ENCODE measurements at places on chromosomes 7 and 10.

DNA sequence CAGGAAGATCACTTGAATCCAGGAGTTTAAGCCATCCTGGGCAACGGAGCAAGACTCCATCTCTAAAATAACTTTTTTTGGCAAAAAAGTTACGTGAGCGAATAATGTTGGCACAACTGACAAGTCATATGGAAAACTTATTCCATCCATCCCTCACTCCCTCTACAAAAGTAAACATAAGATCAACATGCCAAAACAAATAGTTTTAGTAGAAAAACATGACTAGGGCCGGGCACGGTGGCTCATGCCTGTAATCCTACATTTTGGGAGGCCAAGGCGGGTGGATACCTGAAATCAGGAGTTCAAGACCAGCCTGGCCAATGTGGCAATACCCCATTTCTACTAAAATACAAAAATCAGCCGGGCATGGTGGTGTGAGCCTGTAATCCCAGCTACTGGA lies 25.6 kb downstream of the SLC25A16 start:
- no peak for DNase-seq

DNA sequence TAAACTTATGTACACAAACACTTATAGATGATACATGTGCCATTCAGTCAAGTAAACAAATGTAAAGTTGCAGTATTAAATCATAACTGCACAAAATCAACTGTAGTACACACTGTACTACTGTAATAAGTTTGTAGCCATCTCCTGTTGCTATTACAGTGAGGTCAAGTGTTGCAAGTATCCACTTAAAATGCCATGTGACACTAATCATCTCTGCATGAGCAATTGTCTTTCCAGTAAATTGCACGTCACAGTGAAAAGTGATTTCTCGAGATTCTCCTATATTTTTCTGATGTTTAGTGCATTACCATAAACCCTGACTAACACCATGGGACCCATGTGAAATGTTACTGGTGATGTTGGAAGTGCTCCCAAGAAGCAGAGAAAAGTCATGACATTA lies 293.3 kb upstream of the SP4 start:
- DNase-seq, result no peak

DNA sequence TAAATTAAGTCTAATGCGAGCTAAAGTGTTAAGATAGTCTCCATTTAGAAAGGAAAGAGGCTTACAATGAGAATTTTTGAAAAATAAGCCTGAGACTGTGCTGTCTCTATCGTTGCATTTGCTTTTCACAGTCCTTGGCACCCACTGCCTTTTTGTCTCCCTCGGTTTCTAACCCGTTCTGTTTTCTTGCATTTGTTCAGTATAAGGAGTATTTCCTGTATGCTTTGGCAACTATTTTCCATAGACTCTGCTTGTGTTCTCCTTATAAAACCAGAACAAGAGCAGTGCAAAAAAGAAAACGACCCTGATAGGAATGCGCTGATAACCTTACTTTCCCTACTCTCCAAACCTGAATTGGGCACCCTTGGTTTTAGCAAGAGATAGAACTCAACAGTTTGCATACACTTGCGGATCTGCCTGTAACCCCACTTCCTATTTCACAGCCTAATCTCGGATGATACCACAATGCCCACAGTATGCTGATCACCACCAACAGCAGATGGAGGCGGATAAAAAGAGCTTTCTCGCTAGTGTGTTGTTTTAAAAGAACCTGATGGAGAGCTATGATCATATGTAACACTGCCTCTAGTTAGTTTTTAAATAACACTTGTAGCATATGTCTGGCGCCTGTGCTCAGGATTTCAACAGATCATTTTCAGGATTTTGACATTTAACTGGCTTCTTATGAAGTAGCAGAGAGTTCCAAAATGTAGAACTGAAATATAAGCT lies 1.6 kb upstream of the ARHGAP12 start:
- DNase-seq, result no peak

- DNase-seq, result no peak
Measured at GRCh38 chr7:16811551-16811950, 6.8 kb upstream of the AGR2 start.

- DNase-seq, result no peak
Measured at GRCh38 chr10:18450298-18450697, 201.1 kb downstream of the NSUN6 start.

DNA sequence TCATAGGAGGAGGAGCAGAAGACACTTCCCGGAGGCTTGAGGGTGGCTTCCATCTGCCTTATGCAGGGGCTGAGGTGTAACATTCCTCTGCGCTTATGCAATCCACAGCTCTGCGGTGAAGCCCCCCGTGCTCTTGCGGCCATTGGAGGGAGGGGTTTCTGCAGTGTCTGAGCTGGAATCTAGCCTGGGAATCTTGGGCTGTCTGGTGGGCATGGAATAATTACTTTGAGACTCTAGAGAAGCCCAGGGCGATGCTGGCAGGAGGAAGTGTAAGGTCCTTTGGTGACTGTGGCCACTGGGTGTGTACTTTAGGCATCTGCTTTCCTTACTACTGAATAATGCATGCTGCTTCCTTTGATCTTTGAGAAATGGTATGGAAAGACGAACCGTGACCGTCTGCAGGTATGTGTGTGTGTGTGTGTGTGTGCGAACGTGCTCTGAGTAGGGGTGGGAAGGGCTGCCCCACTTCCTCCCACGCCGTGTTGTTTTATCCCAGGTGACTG lies 181.0 kb downstream of the PRPF18 start:
- DNase-seq, result no peak

DNA sequence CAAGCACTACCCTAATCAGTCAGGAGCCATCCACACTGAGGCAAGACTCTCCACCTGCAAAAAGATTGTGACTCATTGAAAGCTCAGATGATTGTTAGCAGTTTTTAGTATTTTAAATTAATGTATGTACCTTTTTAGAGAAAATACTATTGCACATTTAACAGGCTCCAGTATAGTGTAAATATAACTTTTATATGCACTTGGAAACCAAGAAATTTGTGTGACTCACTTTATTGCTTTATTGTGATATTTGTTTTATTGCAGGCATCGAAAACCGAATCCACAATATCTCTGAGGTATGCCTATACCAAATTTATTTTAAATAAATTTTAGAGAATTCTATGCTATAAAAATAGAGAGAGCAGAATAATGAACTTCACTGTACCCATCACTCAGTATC lies 122.0 kb downstream of the TEX36 start:
- DNase-seq, result no peak

GRCh38 chr7:19558527-19558926 lies 150.3 kb downstream of the POLR1F start:
- DNase-seq, result no peak

DNA sequence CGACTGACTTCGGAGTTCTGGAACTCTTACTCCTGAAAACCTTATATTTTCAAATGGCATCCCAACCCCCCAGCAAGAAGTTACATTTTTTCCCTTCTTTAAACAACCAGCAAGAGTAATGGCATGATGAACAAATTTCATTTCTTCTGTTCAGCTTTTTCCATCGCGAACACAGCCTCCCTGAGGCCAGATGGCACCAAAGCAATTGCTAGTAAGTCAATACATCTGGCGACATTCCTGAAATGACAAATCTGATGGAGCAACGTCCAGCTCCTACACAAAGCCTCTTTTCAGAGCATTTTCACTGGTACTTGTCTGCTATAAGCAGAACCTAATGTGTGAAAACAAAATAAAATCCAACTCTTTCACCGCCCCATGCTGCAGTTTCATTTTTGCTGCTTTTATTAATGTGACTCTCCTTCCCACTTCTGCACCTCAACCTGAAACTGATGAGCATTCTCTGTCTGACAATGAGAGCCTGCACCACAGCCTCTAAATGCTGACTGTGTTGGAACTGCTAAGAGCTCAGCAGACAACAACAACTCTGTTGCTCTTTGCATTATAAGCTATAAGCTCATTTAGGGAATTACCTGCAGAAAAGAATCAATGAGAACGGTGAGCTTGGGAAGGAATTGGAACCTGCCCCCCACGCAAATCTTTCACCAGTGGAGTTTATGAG lies 229.8 kb downstream of the FGFR2 start:
- no peak for DNase-seq

DNA sequence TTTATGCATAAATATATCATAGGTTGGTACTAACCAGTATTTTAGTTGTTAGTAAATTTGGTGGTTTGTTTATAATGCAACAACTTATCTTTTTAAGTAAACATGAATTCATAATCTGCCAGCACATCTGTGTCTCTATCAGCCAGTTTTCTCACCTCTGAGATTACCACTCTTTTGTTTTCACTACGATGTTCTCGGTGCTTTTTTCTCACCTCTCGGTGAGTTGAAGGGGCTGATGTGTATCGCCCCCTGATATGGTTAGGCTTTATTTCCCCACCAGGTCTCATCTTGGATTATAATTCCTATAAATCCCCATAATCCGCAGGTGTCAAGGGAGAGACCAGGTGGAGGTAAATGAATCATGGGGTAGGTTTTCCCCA lies 114.1 kb downstream of the CAMK1D start:
- no peak for DNase-seq

DNA sequence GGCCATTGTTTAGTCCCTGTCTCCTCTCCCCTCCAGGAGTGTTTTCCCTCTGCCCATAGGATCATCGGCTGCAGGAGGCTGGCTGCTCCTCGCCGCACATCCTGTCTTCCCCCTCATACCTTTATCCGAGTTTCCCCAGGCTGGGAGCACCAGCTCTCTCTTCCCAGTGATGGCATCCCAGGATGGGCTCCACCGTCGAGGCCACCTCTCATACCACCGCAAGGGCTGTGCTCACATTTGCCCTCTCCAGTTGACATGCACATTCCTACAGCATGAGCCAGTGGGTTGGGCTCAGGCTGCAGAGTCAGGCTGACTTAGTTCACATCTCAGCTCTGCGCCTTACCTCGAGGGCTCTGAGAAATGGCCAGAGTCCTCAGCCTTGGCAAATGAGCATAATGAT lies 12.1 kb downstream of the HKDC1 start:
- no peak for DNase-seq

Measured in hematopoietic multipotent progenitor cell treated with erythropoietin and hydrocortisone succinate and interleukin-3 and kit ligand, for 15 days (in vitro differentiated cells).